Stimulated activated CD4-positive, alpha-beta T cell treated with anti-CD3 and anti-CD28 coated beads, Interleukin-15, amount 100 ng/mL, for 24 hours (primary cell): ENCODE measurements at places on chromosomes 2 and 18.

DNA sequence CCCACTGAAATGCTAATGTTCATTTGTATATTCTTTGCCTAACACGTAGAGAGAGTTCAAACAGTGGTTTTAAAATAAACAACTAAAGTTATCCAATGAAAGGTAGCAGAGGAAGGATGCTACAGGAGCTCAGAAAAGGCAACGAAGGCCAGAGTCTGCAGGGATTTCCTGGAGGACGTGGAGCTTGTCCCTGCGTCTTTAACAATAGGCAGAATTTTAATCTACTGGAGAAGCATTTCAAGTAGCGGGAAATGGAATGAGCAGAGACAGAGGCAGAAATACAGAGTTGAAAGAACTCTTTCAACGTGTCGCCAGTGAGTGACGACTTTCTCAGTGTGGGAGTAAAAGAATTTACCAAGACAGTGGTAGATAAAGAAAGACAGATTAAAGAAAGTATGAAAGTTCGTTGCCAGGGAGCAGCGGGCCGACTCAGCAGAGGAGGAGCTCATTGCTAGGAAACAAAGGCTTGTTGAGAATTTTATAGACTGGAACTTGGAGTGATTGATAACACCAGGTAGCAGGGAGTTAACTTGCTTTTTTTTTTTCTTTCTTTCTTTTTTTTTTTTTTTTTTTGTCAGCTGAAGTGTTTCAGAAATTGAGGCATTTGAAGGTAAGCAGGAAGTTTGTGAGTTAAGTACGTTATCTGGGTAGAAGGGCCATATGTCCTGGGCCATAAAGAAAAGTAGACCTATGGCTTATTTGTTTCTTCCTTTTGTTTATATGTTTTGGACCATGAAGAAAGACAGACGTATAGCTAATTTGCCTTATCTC lies 625 bp upstream of the NBAS start:
- peak; percentile 51 for DNase-seq

GRCh38 chr18:3319894-3320454 lies 58.0 kb downstream of the MYL12B start:
- no peak for DNase-seq

DNA sequence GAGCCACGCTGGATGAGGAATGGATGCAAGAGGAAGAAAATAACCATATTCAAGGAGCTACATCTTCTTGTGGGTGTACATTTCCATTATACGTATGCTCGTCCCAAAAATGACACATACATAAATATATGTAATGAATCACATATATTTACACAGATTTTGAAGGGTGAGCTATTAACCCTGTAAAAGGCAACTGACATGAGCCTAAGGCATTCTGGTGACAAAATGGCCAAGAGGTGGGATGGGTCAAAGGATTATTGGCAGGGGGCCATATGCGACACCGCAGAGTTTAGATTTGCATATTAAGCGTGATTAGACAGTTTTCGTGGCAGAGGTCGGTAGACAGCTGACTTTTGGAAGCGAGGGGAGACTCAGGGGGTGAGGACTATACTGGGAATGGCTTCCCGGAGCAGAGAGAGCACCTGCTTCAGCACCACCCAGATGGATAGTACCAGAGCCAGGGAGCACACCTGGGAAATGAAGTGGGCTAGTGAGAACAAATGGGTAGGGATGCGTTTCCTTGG lies 431 bp upstream of the CNRIP1 start:
- no peak for DNase-seq

GRCh38 chr2:159003555-159003954 lies 35.1 kb downstream of the TANC1 start:
- DNase-seq: no peak

DNA sequence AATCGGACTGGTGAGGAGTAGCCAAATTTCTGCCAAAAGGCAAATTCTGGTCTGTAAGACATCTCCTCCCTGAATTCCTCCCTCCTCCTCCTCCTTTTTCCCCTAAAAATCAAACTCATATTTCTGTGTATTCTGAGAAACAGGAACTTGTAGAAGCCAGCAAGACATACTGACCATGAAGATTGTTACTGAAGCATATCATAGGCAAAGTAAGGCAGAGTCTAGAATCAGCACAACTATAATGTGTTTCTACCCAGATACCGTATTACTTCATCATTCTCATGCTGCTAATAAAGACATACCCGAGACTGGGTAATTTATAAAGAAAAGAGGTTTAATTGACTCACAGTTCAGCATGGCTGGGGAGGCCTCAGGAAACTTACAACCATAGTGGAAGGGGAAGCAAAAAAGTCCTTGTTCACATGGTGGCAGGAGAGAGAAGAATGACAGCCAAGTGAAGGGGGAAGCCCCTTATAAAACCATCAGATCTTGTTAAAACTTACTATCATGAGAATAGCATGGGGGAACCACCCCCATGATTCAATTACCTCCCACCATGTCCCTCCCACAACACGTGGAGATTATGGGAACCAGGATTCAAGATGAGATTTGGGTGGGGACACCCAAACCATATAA lies 24.9 kb upstream of the EPC2 start:
- DNase-seq: no peak

GRCh38 chr2:29702276-29702675 lies 219.1 kb downstream of the ALK start:
- no peak for DNase-seq

- DNase-seq: no peak
These were observed 621.3 kb downstream of the XIRP2 start for GRCh38 chr2:167509586-167509985.

DNA sequence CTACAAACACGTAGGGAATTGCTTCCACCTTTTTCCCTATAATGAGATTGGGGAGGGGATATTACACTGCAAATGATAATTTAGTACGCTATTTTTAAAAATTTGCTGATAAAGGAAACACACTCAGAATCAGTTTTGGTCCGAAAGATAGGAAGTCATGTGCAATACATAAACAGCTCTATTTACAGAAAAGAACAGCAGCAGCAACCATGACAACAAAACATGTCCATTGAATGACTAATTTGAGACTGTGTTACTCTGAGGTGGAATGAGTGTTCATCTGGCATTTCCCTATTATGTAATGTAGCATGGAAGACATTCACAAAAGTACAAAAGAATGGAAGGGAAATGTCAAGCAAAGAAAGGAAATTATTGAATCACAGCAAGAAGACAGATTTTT lies 337.2 kb downstream of the NBAS start:
- no peak for DNase-seq

DNA sequence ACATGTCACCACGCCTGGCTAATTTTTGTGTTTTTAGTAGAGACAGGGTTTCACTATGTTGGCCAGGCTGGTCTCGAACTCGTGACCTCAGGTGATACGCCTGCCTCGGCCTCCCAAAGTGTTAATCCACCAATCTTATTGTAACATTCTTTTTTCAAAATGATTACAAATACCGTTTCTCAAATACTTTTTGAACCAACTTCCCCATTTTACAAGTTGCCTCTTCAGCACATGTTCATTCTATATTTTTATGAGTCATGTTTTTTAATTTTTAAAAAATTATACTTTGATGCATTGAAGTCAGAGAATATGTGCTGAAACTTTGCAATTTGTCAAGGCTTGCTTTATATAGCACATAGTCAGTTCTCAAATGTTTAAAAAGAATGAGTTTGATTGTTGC lies 58.2 kb downstream of the QPCT start:
- DNase-seq: no peak

DNA sequence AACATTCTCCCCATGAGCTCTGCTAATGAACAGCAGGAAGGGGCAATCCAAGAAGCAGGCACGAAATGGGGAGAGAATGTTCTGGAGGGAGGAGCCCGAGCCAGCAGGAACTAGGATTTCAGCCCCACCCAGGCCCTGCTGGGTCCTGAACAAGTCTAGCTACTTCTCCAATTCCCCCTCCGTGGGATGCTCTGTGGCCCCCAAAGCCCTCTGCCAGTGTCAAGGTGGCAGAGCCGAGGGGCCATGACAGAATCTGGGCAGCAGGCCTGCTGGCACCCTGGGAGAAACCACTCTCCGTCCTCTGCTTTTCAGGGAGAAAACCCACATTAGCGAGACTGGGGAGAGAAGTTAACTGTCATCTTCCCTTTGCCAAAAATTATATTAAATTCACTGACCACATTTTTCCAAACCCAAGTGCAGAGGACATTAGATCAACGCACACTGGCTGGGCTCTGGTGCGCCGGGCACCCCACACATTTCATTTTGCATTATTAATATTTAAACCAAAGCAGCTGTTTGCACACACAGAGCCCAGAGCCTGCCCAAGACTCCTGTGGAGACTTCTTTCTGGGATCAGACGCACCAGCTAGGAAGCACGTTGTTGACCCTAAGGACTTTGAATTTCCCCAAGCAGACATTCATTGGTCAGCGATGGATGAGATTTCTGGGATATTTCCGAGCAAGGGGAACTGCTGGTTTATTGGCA lies 80.2 kb upstream of the PKDCC start:
- no peak for DNase-seq

DNA sequence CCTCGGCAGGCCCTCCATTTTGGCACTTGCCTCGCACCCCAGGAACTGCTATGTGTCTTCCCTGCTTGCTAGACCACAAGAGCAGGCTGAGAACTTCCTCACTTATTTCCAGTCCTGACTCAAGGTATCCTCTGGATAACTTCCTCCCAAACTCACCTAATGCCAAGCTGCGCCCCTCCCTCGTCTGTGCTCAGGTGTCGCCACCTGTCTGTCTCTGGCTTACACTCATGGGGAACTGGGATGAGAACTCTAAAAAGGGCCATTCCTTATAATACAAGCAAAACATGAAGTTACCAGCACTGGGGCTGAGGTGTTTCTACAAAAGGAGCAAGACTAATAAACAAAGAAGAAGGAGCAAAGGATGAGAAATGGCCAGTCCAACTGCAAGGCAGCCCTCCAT lies 191.5 kb upstream of the RMP24 start:
- no peak for DNase-seq

GRCh38 chr2:102055346-102055990 lies 63.7 kb downstream of the IL1R2 start:
- DNase-seq: no peak

GRCh38 chr2:149686136-149687051 lies 98.8 kb upstream of the MMADHC start:
- no peak for DNase-seq

GRCh38 chr2:77938462-77938861 lies 416.3 kb upstream of the LRRTM4 start:
- DNase-seq: no peak

DNA sequence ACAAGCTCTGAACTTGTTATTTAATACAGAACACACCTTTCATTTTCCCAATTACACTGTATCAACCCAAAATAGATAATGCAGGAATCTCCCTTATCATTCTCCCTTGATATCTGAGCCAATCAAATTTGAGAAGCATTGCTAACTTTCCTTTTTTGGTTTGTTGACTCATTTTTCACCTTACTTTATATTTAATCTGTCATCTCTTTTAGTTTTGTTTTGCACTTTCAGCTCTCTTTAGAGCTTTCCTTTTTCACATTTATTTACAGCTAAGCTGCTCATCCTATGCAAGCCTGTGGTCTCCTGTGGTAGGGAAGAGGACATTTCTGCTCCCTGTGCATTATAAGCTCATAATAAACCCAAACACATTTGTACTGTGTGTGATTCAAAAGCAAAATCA lies 50.1 kb downstream of the ITGAV start:
- DNase-seq: peak; percentile 8
